Sigmoid colon (tissue), 7 donors: ENCODE measurements at places on chromosomes 2 and 18. TPM values are rescaled to one million over a fixed set of nuclear protein-coding genes. Genes with fewer than 3 reads are reported as not detected.

NEU2 gene
- not detected for total RNA-seq

- no peak overlapping the region for H3K4me3 ChIP-seq
- DNase-seq, result no peak
- no peaks in the 10 kb centered on the region for H3K27me3 ChIP-seq
- H3K36me3 ChIP-seq, result no peaks in the 10 kb centered on the region
- H3K4me1 ChIP-seq, result peaks cover 11% of the 10 kb centered on the region
These were observed 15.4 kb downstream of the MGAT5 start for GRCh38 chr2:134269230-134269629.

SLC9A2 gene
- 0.28 TPM for total RNA-seq

ANKRD30BL gene
- not detected for total RNA-seq

DNA sequence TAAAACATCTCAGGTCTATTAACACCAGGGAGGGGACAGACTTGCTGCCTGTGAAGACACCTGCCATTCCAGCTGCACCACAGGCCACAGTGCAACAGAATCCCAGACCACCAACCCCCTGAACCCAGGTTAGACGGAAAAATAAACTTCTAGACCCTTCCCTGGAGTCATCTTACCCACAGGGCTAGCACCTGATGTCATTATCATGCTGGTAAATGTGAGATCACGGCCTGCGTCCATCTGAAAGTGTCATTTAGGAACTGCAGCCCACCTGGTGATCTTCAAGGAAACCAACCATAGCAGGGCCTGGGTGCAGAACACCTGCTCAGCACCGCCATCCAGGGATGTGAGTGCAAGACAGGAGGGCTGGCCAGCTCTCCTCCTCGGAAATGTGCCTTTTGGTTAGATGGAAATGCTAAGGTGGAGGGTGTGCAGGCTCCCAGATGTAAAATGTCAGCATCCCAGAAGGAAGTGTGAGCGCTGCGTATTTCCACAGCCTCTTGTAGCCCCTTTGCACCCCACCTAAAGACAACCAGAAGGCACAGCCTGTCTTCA lies 80.8 kb downstream of the PTGR3 start:
- no peak overlapping the region for H3K4me3 ChIP-seq
- no peak for DNase-seq
- no peaks in the 10 kb centered on the region for H3K36me3 ChIP-seq
- no peak overlapping the region for H3K27ac ChIP-seq
- H3K27me3 ChIP-seq, result no peaks in the 10 kb centered on the region
- H3K4me1 ChIP-seq, result no peaks in the 10 kb centered on the region

SERPINB10 gene
- not detected for total RNA-seq

DNA sequence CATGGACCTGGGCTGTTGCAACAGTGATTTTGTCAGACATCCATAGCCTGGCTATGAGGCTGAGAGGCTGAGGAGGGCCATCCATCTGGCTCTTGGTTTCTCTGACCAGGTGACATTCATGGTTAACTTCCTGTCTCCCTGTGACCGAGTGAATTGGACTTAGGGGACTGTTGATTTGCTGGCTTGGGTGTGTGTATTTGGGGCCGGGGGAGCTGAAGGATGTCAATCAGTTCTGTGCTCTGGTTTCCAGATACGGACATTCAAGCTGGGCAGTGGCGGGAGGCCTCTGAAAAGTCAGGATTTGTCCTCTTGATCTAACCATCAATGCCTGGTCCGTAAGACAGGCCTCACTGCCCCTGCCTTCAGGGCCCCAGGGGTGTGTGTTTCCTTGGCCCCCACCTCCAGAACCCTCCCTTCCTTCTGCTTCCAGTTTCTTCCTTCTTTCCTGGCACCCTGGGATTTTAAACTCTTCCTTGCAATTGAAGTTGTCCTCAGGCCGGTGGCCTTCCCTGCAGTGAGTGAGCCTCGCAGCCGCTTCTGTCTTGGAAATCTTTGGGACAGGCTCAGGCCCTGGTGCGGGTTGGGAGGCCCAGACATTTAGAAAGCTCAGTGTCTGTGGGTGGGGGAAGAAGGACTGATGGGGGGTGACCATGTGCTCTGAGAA lies 54.7 kb upstream of the HAAO start:
- no peaks in the 10 kb centered on the region for H3K27me3 ChIP-seq
- DNase-seq, result no peak
- H3K27ac ChIP-seq, result no peak overlapping the region
- no peak overlapping the region for H3K4me3 ChIP-seq
- H3K4me1 ChIP-seq, result peaks cover 53% of the 10 kb centered on the region

CSRNP3 gene
- total RNA-seq, result 5.4 TPM

DNA sequence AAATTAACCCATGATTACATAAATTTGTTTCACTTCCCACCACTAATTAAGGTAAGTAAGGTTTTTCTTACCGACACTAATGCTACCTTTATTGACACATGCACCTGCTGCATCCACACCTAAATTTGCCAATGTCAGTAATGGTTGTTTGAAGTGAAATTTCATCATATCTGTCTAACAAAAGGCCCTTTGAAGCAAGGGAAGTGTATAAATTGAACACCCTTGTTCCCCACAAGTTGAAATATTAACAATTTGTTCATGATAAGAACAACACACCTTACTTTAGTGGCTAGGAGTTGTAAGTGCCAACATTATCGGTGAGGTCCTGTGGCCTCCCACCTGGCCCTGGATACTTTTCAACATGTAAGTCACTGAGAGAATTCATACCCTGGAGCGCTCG lies 116.3 kb upstream of the CDCA7 start:
- H3K4me1 ChIP-seq, result no peaks in the 10 kb centered on the region
- no peak for DNase-seq
- peaks cover 29% of the 10 kb centered on the region for H3K36me3 ChIP-seq
- no peak overlapping the region for H3K27ac ChIP-seq
- H3K4me3 ChIP-seq, result no peak overlapping the region

DNA sequence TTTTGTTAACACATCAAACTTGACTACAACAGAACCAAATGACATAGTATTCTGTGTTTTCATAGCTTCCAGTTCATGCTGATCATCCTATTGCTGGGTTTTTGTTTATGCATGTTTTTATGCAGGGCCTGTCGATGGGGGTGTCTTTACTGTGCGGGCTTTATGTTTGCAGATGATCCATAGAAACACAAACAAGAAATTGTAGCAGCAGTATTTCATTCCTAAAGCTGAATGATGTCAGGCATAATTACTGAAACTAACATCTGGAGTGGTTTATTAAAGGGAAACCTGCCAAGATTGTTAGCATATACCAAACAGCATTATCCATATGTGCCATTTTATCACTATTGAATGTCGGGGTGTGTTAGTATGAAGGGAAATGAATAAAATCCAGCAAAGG lies 129.7 kb downstream of the PTPRM start:
- DNase-seq, result no peak
- H3K27me3 ChIP-seq, result no peaks in the 10 kb centered on the region
- H3K36me3 ChIP-seq, result no peaks in the 10 kb centered on the region

ST8SIA5 gene
- total RNA-seq, result under 0.01 TPM

- H3K27ac ChIP-seq, result no peak overlapping the region
- no peaks in the 10 kb centered on the region for H3K27me3 ChIP-seq
- no peak for DNase-seq
- no peaks in the 10 kb centered on the region for H3K36me3 ChIP-seq
- H3K4me1 ChIP-seq, result no peaks in the 10 kb centered on the region
These were observed 294.5 kb upstream of the REV1 start for GRCh38 chr2:99784282-99784681.

- no peaks in the 10 kb centered on the region for H3K27me3 ChIP-seq
- DNase-seq, result peak; percentile 70
- peaks cover 39% of the 10 kb centered on the region for H3K4me1 ChIP-seq
- peak overlapping the region; percentile 78 for H3K27ac ChIP-seq
These were observed 56.9 kb upstream of the CCDC141 start for GRCh38 chr2:179106676-179107428.

SLC39A10 gene
- total RNA-seq, result 9.7 TPM

NPAS2 gene
- 22.7 TPM for total RNA-seq

- H3K4me3 ChIP-seq, result no peak overlapping the region
- H3K36me3 ChIP-seq, result no peaks in the 10 kb centered on the region
- H3K4me1 ChIP-seq, result no peaks in the 10 kb centered on the region
- no peak for DNase-seq
- H3K27ac ChIP-seq, result no peak overlapping the region
These were observed 185.5 kb upstream of the NRP2 start for GRCh38 chr2:205496772-205497171.

ATP6V1B1 gene
- total RNA-seq, result 0.66 TPM

DNA sequence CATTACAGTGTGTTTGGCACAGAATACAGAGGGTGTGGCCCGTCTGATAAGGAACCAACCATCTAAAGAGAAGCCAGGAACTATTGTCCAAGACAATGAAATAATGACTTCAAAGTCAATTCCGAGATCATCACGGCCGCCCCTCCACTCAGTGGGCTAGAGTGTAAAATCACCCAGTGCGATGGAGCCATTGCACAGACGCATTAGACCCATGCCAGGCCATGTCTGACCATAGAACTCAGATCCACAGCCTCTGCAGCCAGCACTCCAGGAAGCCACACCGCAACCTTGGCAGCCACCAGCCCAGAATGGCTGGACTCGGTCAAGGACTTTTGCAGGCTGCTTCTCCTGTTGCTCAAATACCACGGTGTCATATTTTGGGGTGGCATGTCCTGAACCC lies 835.7 kb downstream of the DCDC2C start:
- H3K4me3 ChIP-seq, result no peak overlapping the region
- H3K36me3 ChIP-seq, result no peaks in the 10 kb centered on the region
- H3K27me3 ChIP-seq, result no peaks in the 10 kb centered on the region
- no peak overlapping the region for H3K27ac ChIP-seq
- H3K4me1 ChIP-seq, result no peaks in the 10 kb centered on the region

- DNase-seq, result no peak
- no peaks in the 10 kb centered on the region for H3K27me3 ChIP-seq
- no peak overlapping the region for H3K27ac ChIP-seq
- no peaks in the 10 kb centered on the region for H3K36me3 ChIP-seq
- H3K4me1 ChIP-seq, result no peaks in the 10 kb centered on the region
These were observed 24.0 kb upstream of the B3GNT7 start for GRCh38 chr2:231371430-231372054.

DNA sequence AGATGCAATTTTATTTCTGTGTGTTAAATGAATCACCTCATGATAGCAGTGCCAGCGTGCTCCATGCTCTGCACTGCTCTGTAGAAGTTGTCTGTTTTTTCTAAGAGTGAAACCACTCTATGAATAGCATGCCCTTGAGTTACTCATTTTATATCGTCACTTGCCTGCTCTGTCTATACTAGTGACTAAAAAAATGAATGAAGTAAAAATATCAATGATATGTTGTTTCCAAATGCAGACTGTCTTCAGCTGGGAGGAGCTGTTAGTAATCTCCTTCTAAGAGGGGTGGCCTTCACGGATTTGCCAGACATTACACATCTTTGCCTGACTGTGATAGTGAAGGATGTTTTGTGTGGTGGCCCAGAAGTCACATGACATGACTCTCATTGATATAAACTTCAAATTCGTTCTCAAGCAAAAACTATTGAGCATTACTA lies 852.1 kb downstream of the CNTNAP5 start:
- no peaks in the 10 kb centered on the region for H3K27me3 ChIP-seq
- no peaks in the 10 kb centered on the region for H3K36me3 ChIP-seq
- no peaks in the 10 kb centered on the region for H3K4me1 ChIP-seq
- no peak overlapping the region for H3K27ac ChIP-seq

- peaks cover 25% of the 10 kb centered on the region for H3K4me1 ChIP-seq
- no peaks in the 10 kb centered on the region for H3K27me3 ChIP-seq
- DNase-seq, result no peak
- no peak overlapping the region for H3K4me3 ChIP-seq
- no peak overlapping the region for H3K27ac ChIP-seq
These were observed 52.1 kb downstream of the CYRIA start for GRCh38 chr2:16613539-16614011.

DNA sequence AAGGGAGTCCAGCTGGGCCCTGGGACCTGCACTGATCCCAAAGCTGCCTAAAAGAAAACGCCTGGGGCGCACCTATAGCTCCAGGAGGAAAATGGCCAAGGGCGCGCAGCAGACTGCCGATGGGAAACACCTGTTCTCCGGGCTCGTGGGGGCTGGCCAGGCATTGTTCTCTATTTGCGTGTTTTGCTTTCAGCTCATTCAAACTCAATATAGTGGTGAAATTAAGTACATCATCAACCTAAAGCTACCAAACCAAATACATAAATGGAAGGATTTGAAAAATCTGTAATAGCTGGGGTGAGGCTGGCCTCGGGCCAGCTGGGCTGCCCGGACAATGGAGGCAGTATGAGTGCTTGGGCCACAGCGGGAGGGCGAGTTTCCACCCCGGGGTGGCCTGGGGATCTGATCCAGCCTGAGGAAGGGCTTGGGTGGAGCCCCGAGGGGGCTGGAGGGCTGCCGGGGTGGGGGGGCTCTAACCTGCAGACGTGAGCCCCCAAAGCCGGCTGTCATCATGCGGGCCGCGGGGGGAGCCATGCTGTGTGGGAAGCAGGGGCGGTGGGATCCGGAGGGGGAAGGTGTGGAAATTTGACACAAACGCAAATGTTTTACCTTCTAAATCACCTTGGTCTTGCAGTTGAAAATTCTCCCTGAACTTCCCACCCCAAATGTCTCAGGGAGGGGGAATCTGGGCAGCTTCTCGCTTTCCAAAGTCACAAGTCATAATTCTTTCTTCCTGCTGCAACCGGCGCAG lies 77.6 kb downstream of the ASB1 start:
- no peaks in the 10 kb centered on the region for H3K4me1 ChIP-seq
- no peak overlapping the region for H3K4me3 ChIP-seq
- no peaks in the 10 kb centered on the region for H3K27me3 ChIP-seq
- H3K27ac ChIP-seq, result no peak overlapping the region

MAP3K19 gene
- not detected for total RNA-seq

DNA sequence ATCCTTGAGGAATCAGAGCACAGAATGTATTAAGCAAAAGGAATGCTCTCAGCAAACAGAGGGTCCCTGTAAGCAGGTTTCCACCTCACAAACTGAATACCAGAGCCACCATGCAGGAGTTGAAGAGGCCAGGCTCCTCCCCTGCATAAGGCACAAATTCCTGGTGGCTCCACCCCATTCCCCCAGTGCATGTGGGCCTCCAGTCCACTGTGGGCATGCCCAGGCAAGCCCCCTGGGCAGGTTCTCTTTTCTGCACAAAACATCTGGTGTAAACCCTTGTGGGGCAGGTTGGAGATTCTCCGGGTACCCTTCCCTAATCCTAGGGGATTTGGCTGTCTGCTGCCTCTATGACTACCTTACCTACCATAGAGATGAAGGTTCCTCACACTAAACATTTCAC lies 166.5 kb downstream of the PTPRM start:
- H3K4me3 ChIP-seq, result no peak overlapping the region
- no peaks in the 10 kb centered on the region for H3K27me3 ChIP-seq
- DNase-seq, result no peak

IL18R1 gene
- 5.2 TPM for total RNA-seq

GPR45 gene
- total RNA-seq, result not detected

HTRA2 gene
- total RNA-seq, result 29.6 TPM

- no peak for DNase-seq
- no peak overlapping the region for H3K4me3 ChIP-seq
- H3K4me1 ChIP-seq, result no peaks in the 10 kb centered on the region
These were observed 105.0 kb upstream of the HAAO start for GRCh38 chr2:42897358-42897757.
